ENCODE measurements at places on chromosomes 3 and 15.

DNA sequence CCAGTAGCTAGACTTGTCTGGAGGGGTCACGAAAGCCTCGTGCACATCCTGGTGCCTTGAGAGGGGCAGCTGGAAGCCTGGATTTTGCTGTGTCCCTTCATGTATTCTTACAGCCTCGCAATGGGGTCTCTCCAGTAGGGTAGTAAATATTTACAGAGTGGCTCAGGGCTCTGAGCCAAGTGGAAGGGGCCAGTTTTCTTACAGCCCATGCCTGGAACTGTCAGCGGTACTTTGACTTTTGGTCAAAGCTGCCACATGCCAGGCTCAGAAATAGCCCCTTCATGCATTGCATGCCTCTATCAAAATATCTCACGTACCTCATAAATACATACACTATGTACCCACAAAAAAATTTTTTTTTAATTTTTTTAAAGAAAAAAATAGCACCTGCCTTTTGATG is 119.2 kb downstream of the OSBPL10 start:
- DNase-seq = no peak

DNA sequence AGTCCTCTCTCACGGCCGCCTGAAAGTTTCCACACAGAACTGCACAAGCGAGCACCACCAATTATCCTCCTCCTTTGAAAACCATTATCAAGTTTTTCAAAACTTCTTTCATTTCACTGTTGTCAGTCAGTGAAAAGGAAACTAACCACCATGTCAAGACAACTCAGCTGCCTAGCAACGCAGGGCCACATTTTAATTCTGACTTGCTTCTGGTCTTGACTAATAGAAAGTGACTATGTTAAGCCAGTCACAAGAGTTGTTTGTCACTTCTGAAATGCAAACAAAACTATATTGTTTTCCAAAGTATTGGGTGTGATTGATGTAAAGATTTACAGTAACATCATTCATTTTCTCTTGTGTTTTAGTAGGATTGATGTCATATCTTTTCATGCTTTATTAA is 612.8 kb upstream of the AGTR1 start:
- peak; percentile 84 for DNase-seq

DNA sequence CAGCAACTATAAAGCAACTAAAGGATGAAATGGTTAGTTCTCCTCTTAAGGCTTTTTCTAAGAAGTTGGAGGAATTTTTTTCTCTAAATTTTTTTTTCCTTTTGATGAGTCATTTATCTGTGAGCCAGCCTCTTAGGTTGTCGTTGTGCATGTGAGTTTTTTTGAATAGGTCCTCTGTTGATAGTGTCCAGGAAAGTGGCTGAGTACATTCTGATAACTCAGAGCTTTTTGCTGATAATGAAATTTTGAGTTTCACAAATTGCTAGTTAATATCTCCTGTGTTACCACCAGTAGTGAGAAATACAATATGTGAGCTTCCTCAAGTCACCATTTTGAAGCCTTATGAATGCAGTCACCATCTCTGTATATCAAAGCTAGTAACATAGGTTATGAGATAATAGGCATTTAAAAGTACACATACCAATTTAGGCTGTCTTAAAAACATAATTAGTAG is 7.1 kb upstream of the LXN start:
- DNase-seq = no peak

- no peak for DNase-seq
Measured at GRCh38 chr3:123295171-123295900, 93.6 kb downstream of the SEC22A start.

DNA sequence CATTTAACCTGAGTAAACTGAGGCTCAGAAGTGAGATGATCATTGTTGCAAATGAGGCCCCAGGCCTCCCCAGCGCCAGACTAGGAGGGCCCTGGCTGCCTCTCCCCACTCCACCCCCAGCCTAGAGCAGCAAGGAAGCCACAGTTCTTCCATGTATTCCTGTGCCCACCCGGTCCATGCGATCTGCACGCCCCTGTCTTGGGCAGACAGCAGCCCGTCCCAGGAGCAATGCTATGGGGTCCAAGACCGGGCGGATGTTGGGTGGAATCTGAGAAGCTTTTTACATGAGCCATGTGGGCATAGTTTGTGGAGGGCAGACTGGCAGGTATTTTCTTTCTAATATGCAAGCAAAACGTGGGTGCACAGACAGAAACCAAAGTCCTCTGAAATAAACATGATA is 15.1 kb downstream of the SH2D7 start:
- DNase-seq = no peak

Measured in GM12865 (cell line).